ENCODE measurements at places on chromosomes 3 and 15. TPM values are rescaled to one million over a fixed set of nuclear protein-coding genes. Genes with fewer than 3 reads are reported as not detected.

DLEC1 gene
- total RNA-seq: 3.0 TPM

GPD1L gene
- total RNA-seq: 57.9 TPM

COL7A1 gene
- 3.5 TPM for total RNA-seq

PEAK1 gene
- 36.9 TPM for total RNA-seq

HTR3E gene
- not detected for total RNA-seq

TUSC7 gene
- total RNA-seq: not detected

ELL3 gene
- total RNA-seq: 3.9 TPM

WDR49 gene
- 34.6 TPM for total RNA-seq

CHP1 gene
- 60.9 TPM for total RNA-seq

ATP10A gene
- 1.8 TPM for total RNA-seq

DNAH12 gene
- 3.5 TPM for total RNA-seq

TMEM44 gene
- total RNA-seq: 26.1 TPM

DUOX1 gene
- under 0.01 TPM for total RNA-seq

CYB561D2 gene
- 15.2 TPM for total RNA-seq

CX3CR1 gene
- 28.8 TPM for total RNA-seq

SPSB4 gene
- total RNA-seq: 7.2 TPM

POC1A gene
- 5.1 TPM for total RNA-seq

MANF gene
- total RNA-seq: 34.6 TPM

TJP1 gene
- total RNA-seq: 74.3 TPM

RTP4 gene
- total RNA-seq: 0.23 TPM

TMEM108 gene
- 6.2 TPM for total RNA-seq

EXD1 gene
- total RNA-seq: under 0.01 TPM

IL16 gene
- total RNA-seq: 1.8 TPM

GOLGA8J gene
- 0.23 TPM for total RNA-seq

PPP1R14D gene
- not detected for total RNA-seq

TMEM43 gene
- 33.4 TPM for total RNA-seq

CCDC54 gene
- total RNA-seq: not detected

ALG3 gene
- total RNA-seq: 15.2 TPM

SPINK8 gene
- not detected for total RNA-seq

UACA gene
- total RNA-seq: 22.4 TPM
